Caki2 (cell line): ENCODE measurements at places on chromosomes 1 and 21.

DNA sequence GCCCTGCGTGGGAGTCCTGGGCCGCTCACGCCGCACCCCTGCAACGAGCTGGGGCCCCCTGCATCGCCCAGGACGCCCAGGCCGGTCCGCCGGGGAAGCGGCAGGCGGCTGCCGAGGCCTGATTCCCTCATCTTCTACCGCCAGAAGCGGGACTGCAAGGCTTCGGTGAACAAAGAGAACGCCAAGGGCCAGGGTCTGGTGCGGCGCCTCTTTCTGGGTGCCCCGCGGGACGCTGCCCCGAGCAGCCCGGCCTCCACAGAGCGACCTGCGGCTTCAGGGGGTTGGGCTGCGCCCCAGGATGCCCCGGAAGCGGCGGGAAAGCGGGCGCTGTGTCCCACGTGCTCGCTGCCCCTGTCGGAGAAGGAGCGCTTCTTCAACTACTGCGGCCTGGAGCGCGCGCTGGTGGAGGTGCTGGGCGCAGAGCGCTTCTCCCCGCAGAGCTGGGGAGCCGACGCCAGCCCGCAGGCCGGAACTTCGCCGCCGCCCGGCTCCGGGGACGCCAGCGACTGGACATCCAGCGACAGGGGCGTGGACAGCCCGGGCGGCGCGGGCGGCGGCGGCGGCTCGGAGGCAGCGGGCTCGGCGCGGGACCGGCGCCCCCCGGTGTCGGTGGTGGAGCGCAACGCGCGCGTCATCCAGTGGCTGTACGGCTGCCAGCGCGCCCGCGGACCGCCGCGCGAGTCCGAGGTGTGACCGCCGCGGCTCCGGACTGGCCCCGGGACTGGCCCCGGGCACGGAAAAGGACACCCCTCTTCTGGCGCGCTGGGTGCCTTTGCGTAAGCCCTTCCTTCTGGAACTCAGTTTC is 2.7 kb downstream of the FAM110D start:
- peak; percentile 65 for DNase-seq

- peak; percentile 37 for DNase-seq
Measured at GRCh38 chr1:68495968-68496679, 758 bp downstream of the DEPDC1 start.

DNA sequence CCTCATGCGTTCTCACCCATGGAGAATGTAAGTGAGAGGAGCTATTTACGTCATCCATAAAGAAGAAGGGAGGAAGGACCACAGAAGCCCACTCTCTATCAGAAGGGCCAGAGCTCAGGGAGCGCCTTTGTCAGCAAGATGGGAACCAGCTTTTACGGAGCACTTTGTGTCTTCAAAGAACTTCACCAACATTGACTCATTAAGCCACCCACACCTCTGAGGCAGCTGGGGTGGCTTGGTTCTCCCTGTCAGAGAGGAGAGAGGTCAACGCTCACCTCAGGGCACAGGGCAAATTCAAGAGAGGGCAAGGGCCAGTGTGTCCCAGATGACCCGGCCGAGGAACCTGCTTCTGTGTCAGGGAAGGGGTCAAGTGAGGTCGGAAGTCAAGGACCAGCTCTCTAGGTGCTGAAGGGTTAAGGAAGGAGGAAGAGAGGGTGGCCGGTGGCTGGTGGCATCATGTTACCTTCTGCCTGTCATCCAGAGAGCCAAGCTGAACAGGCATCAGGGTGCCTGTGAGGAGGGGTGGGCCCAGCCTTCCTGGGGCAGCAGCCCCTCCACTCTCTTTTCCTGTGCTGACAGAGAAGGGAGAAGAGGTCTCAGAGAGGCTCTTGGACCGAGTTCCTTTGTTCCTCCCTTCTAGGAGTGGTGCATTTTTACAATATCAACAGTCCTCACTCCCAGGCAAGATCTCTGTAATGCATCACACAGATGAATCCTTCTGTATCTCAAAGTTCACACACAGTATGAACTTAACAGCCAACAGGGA is 109.0 kb downstream of the ETS2 start:
- DNase-seq = no peak

DNA sequence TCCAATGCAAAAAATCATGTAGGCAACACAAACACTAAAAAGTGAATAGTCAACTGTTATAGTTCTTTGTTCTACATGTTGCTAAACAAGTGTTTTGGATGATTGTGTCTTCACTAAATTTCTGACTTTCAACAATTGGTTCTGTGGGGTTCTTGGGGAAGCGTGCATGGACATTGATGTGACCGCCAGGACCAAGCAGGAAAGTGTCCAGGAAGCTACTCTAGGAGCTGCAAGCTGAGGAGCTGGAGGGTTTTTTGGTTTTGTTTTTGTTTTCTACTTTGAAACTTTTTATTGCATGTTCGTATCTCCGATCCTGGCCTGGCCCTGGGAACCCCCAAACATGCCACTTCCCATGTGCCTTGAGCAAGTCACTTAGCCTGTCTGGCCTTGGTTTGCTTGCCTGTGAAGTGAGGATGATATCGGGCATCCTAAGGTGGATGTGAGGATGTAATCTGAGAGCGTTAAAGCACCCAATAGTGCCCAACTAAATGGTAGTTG is 8.0 kb downstream of the TMPRSS3 start:
- no peak for DNase-seq

DNA sequence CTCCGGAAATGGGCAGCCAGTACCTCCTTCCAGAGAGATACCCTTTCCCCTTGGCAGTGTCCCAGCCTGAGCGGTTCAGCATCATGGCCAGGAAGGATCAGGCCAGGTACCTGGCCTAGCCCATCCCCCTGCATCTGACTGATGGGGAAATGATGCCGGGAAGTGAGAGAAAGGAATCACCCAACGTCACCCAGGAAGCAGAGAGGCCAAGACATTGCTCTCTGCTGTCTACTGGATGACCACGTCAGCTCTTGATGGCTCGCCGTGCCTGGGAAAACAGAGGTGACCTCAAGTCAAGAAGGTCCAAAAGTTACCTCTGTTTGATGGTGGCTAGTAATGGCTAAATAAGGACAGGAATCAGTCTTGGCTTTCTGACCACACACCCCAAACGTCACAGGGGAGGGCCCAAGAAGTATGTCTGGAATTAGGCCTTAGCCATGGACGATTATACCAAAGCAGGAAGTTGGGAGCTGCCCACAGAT is 79.0 kb downstream of the MRPL37 start:
- DNase-seq = no peak
